Activated B cell treated with CpG ODN at 0.5 μM for 24 hours (primary cell): ENCODE measurements at places on chromosomes 1 and 21.
A peak's percentile ranks its signal among the peaks of the same experiment; 100 is the strongest.

- DNase-seq = no peak
Observed at GRCh38 chr21:41901099-41901498, 22.0 kb upstream of the PRDM15 start.

GRCh38 chr1:246108278-246108925 is 398.7 kb downstream of the SMYD3 start:
- DNase-seq = no peak

GRCh38 chr1:93729906-93730305 is 48.3 kb upstream of the BCAR3 start:
- DNase-seq = no peak

DNA sequence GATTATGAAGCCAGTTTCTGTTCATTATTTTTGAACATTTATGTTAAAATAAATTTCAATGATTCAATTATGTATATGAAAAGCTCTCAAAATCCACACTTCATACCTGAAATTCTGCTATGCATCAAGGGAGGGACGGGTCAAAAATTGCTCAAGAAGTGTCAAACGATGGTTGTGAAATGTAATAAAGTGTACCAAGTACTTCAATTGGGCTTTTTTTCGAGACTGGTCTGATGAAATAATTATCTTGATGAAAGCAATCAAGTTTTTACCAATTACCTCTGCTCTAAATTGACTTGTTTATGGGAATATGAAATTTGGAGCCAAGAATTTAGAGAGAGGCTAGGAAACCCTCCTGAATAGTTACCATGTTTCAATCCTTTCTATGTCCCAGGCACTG is 7.9 kb downstream of the OSCP1 start:
- no peak for DNase-seq

DNA sequence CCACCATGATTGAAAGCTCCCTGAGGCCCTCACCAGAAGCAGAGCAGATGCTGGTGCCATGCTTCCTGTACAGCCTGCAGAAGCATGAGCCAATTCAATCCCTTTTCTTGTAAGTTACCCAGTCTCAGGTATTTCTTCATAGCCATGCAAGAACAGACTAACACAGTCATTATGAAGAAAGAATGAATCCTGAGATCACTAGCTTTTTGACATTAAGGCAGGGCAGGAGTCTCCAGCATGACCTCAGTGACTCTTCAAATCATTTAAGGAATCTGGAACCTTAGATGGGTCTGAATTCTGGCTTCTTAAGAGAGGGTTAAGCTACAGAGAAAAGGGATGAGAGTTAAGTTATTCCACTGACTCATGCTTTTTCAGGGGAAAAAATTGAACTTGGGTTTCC is 79.0 kb downstream of the PTPN14 start:
- no peak for DNase-seq

GRCh38 chr1:91685994-91686393 is 185.3 kb downstream of the CDC7 start:
- no peak for DNase-seq

GRCh38 chr1:33814166-33814565 is 49.7 kb upstream of the HMGB4 start:
- DNase-seq = no peak

DNA sequence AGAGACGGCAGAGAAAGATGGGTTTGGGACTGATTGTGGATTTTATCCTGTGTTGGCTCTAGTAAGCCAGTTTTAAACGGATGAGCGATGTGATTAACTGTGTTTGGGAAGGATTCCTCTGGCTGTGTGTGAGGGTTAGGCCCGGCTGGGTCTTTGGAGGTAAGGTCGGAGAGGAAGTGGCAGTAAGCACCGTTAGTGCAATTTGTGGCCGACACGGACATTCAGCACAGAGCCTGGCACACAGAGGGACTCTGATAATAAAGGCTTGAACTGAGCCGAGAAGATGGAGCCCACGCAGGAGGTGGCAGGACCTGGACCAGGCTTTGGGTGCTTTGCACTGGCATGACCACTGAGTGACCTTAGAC is 1.3 kb downstream of the MTFR1L start:
- no peak for DNase-seq

GRCh38 chr1:53413175-53414001 is 45.8 kb upstream of the DMRTB1 start:
- no peak for DNase-seq

- no peak for DNase-seq
Observed at GRCh38 chr1:115138271-115138670, 49.0 kb upstream of the TSPAN2 start.

GRCh38 chr1:163875200-163875926 is 553.6 kb downstream of the NUF2 start:
- DNase-seq = no peak

- no peak for DNase-seq
Observed at GRCh38 chr1:187987236-187987776, 1158.6 kb downstream of the PLA2G4A start.

DNA sequence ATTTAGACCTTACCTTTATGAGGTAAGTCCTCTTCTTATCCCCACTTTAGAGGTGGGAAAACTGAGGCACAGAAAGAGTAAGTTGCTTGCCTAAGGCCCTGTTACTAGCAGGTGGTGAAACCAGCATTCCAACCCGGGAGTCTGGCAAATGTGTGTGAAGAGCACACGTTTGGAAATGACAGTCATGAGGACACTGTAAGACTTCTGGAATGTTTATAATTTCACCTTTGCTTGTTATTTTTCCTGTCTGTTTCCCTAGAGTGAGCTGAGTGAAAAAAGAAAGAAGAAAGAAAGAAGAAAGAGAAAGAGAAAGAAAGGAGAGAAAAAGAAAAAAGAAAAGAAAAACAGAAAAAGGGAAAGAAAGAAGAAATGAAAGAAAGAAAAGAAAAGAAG is 21.2 kb upstream of the LGALS8 start:
- DNase-seq = no peak

DNA sequence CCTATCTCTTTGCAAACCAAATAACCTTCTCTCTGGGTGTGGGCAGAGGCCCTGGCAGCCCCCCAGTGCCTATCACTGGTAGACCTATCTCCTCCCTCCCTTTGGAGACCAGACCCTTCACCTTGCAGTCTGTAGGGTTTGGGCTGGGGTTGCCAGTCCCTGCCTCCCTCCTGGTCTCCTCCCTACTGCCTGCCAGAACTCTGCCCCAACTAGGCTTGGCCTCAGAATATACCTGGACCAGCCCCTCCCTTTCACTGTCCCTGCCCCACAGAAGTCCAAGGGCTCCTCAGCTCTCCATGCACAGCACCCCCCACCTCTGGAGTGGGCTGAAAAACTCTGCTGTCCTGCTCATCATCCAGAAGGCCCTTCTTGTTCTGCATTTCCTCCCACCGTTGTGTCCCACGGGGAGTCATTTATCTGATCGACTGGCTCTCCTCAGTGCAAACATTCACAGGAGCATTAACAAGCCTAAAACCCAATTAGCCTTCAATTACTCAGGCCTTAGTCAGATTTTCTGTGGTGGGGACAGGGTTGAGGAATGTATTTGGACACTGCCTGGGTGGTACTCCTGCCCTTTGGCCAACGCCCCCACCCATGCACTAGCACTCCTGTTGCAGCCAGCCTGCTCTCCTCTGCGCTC is 27.7 kb upstream of the DMBX1 start:
- no peak for DNase-seq

GRCh38 chr1:56550138-56550858 is 29.1 kb downstream of the PLPP3 start:
- DNase-seq = no peak

DNA sequence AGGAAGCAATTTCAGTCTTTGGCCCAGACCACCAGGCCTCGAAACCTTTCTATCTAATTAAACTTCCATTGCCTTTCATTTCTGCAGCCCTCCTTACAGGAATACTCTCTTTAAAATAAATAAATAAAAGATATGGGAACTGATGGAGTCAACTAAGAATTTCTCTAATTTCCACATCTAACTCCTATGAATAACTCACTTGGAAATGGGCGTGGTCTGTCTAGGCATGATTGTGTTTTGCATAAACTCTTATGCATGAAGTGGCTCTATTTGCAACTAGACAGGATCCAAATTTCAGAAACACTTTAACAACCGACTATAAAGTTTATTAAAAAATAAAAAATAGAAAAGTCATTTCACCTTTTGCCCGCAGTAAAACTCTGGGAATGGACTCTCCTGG is 199.5 kb downstream of the ADSS2 start:
- no peak for DNase-seq

GRCh38 chr1:78911956-78912880 is 94.3 kb downstream of the ADGRL4 start:
- no peak for DNase-seq

- DNase-seq = no peak
Observed at GRCh38 chr21:15441060-15441493, 288.7 kb upstream of the USP25 start.

GRCh38 chr1:241531195-241532161 is 700 bp upstream of the KMO start:
- no peak for DNase-seq

DNA sequence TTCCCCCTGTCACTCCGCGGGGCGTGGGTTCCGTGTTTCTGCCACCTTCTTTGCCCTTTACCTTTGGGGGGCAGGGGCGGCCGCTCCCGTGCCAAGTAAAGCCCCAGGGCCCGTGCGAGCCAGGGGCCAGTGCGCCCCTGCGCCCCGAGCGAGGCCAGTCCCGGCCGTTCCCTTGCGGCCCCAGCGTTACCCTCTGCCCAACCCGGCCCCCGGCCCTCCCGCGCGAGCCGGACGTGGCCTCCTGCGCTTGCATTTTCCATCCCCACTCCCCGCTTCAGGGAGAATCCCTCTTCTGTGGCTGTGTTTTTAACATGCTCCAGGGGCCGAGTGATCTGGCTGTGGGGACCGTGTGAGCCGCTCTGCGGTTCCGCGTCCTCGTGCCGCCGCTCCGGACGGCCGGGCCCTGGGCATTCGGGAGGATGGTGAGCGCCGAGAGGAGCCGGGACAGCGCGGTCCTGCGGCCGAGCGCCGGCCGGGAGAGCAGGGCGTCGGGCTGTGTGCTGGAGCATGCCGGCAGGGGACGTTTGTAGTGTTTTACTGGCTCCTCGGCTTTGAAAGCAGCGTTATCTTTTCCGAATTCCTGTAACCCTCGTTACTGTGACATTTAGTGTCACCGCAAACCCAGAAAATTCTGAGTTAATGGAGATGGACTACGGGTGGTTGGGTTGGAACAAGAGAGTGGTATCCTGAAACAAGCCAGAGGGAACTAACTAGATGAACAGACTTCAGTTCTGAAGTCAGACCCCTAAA is 1.0 kb downstream of the GALNT2 start:
- DNase-seq = peak; percentile 50

- no peak for DNase-seq
Observed at GRCh38 chr1:219414250-219414649, 198.7 kb downstream of the ZC3H11B start.

- no peak for DNase-seq
Observed at GRCh38 chr1:39829791-39830533, 41.3 kb upstream of the BMP8B start.

DNA sequence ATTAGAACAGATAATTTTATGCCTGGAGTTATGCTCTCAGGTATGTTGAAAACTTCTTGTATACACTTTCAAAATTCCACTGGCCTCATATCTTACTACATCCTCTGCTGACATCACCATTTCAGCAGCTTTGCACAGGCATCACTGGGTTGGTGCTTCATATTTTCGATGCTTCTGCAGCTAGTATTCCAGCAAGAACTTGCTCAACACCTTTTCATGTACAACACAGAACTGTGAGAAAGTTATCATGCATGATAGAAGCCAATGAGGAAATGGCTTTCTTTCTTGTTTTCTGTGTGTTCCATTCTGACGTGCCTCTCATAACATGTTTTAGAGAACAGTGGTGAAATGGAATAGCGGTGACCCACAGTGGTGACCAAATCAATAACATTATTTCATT is 5.1 kb upstream of the GBP5 start:
- DNase-seq = no peak

GRCh38 chr1:210311726-210312493 is 16.8 kb upstream of the HHAT start:
- no peak for DNase-seq

GRCh38 chr1:239823852-239824251 is 267.8 kb upstream of the FMN2 start:
- no peak for DNase-seq

DNA sequence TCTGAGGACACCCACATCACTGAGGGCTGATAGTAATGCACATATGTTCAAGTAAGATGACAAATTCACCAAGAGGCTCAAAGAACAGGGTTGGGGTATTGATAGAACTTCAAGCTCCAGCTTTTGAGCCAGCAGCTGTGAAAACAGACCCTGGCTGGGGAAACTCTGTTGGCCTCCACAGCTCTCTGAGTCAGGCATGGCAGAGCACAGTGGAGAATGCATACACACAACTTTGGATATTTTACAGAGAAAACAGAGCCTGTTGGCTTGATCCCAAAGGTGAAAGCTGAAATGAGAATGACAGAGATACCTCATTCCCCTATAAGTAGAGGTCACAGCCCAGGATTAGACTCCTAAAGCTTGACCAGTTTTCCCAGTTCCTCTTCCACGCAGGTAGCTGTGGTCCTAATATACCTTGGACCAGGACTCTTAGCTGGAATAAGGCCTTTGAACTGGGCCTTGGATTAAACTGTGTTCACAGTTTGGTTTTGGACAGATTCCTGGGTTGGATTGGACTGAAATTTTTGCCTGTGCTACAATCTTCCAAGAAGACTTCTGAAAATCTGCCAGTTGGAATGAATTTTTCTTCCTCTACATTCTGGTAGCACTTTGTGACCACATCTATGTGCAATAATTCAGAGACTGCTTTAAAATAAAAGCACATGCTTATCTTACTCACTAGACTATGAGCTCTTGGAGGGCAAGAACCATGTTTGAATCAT is 101.6 kb upstream of the HMGB4 start:
- DNase-seq = no peak

GRCh38 chr1:246779561-246780175 is 55.5 kb downstream of the SCCPDH start:
- no peak for DNase-seq

DNA sequence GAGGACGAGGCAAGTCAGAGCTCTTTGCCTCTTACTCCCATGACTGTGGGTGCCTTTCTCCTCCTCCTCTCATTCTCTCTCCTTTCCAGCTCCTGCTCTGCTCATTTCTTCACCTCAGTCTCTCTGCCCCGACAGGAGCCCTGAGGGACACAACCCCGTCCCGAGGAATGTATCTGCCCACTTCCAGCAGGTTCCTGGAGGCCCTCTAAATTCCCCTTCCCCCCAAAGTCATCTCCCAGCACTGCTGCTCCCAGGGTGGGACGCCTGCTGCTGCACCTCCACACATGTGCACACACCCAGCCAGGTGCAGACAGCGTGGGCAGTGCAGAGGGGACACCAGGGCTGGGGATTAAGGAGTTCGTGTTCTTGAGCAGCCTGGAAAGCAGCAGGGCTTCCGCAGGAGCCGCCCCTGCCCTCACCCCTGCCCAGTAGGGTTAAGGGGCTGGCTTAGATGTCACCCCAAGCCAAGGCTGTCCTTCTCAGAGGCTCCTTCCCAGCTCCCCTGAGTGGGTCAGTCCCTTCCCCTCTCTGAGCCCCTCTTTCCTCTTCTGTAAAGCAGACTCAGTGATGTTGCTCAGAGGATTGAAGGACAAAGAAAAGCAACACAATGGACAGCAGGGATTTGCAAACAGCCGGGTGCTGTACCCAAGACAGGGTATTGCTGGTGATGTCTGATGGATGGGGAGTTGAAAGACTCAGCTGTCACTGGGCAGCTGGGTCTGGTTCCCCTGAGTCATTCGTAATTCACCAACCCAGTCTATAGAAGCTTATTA is 346.0 kb downstream of the MATN1 start:
- no peak for DNase-seq
